ENCODE measurements at places on chromosomes 16 and 17. TPM values are rescaled to one million over a fixed set of nuclear protein-coding genes. Genes with fewer than 3 reads are reported as not detected.

Gene ITGAE
- 32.8 TPM for total RNA-seq

DNA sequence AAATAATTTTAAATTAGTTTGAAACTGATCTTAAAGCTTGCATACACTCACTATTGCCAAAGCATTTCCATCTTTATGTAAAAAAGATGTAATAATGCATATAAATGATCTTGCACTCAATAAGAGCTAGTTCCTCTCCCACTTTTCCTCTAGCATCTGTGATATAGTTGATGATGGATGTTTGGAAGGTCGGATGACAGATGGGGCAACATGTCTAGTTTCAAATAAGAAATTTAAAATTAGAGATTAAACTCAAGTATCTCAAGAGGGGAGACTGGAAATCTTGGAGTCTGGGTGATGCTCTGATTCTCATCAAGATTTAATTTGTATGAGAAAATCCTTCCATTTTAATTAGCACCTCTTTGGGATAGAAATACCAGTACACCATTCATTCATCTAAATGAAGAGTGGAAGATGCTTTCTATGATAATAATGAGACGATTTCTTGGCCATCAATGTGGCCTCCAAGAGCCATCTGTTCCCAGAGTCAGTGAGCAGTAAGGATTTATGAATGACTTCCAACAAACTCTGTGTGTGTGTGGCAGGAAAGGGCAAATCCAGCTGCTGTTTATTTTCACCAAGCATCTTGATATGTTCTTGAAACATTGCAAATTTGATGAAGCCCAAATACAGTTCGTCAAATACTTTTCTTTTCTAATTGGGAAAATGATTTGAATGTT lies 616.3 kb upstream of the CDH8 start:
- DNase-seq: no peak
- H3K4me3 ChIP-seq: no peak overlapping the region
- H3K4me1 ChIP-seq: no peaks in the 10 kb centered on the region
- H3K27ac ChIP-seq: no peak overlapping the region

DNA sequence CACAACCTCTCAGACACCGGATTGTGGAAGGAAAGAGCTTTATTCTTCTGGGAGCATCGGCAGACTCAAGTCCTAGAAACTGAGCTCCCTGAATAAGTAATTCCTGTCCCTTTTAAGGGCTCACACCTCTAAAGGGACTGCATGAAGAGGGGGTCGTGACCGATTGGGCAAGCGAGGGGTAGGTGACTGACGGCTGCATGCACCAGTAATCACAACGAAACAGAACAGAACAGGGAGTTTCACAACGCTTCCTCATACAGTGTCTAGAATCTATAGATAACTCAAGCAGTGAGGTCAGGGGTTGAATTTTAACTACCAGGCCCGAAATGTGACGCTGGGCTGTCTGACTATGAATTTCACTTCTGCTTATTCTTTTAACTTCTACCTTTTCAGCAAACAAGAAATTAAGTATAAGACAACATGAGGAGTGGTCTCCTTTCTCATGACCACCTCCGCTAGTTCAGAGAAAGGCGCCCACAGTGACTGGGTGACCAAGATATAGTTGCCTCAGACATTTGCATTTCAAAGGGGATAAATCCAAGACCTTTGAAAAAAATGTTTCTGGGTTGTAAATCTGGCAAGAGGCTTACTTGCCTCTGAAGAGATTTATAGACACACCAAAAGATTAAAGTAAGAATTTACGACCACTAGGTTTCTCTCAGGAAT lies 88.4 kb upstream of the ATF7IP2 start:
- H3K36me3 ChIP-seq: no peaks in the 10 kb centered on the region
- no peak overlapping the region for H3K4me3 ChIP-seq
- no peak for DNase-seq
- H3K27me3 ChIP-seq: peaks cover 3% of the 10 kb centered on the region
- H3K4me1 ChIP-seq: no peaks in the 10 kb centered on the region
- no peak overlapping the region for H3K27ac ChIP-seq

DNA sequence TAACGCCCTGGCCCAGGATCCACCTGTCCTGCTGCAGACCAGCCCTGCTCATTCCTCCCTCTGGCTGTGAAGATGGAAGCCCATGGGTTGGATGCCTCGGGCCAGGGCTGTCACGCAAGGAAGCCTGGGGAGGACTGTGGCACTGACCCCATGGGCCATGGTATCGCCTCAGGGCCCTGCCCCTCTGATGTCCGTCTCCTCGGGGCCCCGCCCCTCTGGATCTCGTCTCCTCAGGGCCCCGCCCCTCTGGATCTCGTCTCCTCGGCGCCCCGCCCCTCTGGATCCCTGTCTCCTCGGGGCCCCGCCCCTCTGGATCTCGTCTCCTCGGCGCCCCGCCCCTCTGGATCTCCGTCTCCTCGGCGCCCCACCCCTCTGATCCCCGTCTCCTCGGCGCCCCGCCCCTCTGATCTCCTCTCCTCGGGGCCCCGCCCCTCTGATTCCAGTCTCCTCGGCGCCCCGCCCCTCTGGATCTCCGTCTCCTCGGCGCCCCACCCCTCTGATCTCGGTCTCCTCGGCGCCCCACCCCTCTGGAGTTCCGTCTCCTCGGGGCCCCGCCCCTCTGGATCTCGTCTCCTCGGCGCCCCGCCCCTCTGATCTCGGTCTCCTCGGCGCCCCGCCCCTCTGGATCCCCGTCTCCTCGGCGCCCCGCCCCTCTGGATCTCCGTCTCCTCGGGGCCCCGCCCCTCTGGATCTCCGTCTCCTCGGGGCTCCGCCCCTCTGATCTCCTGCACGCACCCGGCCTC lies 24.0 kb downstream of the METRNL start:
- peak; percentile 59 for DNase-seq
- no peaks in the 10 kb centered on the region for H3K36me3 ChIP-seq
- H3K4me3 ChIP-seq: peak overlapping the region; percentile 16
- peaks cover 15% of the 10 kb centered on the region for H3K27me3 ChIP-seq

Data from activated CD4-positive, alpha-beta memory T cell treated with anti-CD3 and anti-CD28 coated beads for 36 hours (primary cell).